ENCODE measurements at places on chromosomes 4 and X. TPM values are rescaled to one million over a fixed set of nuclear protein-coding genes. Genes with fewer than 3 reads are reported as not detected.

DNA sequence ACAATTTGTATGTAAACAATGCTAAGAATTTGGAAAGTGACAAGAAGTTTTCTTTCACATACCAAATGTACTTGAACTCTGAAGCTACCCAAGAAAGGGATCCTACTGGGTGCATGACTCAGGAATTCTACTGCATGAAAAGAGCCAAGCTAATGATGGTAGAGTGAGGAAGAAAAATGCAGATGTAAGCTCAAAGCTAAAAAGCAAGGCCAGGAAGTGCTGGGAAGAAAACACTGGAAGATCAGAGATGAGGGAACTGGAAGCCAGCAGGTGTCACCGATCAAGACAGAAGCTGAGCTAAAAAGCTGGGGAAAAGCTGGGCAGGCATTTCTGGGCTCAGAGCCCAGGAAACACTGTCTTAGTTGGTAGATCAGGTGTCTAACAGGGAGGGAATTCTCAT lies 449.1 kb downstream of the NKX6-1 start:
- no peak for ATAC-seq

GRCh38 chrX:133633162-133633561 lies 217.9 kb upstream of the GPC4 start:
- ATAC-seq, result no peak

DNA sequence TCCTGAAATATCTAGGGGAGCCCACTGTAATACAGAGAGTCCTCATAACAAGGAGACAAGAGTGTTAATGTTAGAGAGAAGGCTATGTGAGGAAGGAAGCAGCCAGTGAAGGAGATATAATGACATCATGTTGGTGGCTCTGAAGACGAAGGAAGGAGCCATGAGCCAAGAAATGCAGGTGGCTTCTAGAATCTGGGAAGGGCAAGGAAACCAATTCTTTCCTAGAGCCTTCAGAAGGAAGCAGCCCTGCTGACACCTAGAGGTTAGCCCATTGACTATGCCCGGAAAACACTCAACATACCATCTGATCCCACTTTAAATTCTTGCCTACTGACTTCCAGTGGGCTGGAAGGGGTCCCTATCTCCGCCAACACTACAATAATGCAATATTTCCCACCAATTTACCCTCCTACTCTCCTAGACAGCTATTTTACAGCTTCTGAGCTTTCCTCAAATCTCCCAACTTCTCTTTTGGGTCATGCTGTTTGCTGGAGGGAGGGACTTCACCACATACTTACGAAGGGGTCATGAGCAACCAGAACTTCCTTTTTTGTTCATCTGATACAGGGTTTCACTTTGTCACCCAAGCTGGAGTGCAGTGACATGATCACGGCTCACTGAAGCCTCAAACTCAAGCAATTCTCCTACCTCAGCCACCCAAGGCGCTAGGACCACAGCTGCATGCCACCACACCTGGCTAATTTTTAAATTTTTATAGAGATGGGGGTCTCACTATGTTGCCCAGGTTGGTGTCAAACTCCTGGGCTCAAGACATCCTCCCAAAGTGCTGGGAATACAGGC lies 25.2 kb upstream of the G3BP2 start:
- ATAC-seq, result no peak

DNA sequence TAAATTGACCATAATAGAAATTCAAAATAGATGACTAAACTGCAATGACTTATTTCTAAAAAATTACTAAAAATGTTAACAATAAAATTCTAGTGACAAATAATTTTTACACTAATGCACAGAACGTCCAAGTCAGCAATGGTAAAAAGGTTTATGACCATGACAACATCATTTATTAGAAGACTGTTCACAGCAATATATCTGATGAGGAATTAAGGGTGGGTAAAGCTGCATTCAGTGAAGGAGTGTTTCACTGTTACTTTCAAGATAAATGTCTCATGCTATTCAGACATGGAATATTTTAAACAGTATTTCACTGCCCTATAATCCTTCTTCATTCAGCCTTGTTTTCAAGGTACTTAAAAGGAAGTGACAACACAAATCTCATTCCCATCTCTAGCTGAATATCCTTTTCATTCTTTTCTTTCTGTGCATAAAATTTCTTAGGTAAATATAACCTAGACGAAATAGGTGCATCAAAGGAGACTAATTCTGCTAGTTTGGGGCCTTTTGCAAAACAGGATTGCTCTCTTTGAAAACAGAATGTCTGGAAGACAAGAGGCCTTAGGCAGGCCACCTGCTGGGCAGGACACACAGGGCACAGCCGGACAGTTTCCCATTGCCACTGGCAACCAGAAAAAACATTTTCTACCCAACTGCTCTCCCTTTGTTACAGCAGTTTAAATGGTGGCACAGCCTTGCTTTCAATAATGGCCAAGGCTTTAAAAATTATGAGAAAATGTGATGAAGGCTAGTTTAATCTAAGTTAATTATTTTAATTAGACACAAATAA lies 600.3 kb downstream of the SPRY1 start:
- ATAC-seq, result no peak

DNA sequence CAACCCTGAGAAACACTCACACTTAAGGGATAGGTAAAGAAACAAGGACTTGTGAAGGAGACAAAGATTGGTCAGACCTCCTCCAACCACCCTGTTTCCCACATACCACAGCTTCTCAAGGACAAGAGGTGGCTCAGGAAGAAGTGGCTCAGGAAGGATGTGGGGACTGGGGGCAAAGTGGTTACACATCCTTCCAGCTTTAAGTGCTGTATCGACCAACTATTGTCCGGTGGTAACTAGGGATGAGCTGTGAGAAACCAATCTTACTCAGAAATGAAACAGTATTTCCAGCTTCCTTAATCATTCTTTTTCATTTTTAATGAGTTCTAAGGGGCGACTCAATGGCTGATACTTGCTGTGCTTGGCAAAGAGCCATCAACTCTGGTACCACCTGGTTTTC lies 8.5 kb upstream of the LHFPL1 start:
- no peak for ATAC-seq

FAM149A gene
- 1.6 TPM for total RNA-seq

GRCh38 chr4:13201241-13201640 lies 282.9 kb downstream of the RAB28 start:
- ATAC-seq, result no peak

DNA sequence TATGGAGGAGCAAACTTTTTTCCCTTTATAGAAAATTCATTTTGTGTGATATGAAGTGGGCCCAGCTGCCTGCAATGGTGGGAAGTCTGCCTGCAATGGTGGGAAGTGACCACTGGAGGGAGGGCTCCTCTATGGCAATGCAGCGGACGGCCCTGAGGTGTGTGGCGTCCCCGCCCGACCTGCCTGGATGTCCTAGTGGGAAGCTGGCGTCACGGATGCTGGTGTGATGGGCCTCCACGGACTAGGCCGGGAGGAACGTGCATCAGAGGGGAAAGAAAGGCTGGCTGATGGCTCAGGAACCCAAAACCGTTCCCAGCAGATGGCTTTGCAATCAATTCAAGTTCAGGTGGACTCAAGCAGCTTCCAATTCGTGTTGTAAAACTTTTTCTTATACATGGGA lies 177.9 kb downstream of the AFAP1 start:
- peak; percentile 55 for ATAC-seq

ARAF gene
- 33.8 TPM for total RNA-seq

ARSJ gene
- total RNA-seq, result 6.0 TPM

- ATAC-seq, result no peak
These were observed 25.5 kb downstream of the MOB1B start for GRCh38 chr4:70927502-70928137.

TEX13C gene
- total RNA-seq, result not detected

GRCh38 chr4:162485486-162485885 lies 321.7 kb upstream of the FSTL5 start:
- ATAC-seq, result no peak

OPHN1 gene
- 4.7 TPM for total RNA-seq

- no peak for ATAC-seq
These were observed 252.0 kb upstream of the PPARGC1A start for GRCh38 chr4:24141836-24142235.

BCORL1 gene
- 2.6 TPM for total RNA-seq

GRCh38 chr4:114272226-114272625 lies 292.8 kb upstream of the ARSJ start:
- ATAC-seq, result peak; percentile 86

- ATAC-seq, result peak; percentile 13
These were observed 536 bp downstream of the OTUD5 start for GRCh38 chrX:48956728-48957414.

GRCh38 chrX:40074080-40074958 lies 23.4 kb downstream of the BCOR start:
- no peak for ATAC-seq

DNA sequence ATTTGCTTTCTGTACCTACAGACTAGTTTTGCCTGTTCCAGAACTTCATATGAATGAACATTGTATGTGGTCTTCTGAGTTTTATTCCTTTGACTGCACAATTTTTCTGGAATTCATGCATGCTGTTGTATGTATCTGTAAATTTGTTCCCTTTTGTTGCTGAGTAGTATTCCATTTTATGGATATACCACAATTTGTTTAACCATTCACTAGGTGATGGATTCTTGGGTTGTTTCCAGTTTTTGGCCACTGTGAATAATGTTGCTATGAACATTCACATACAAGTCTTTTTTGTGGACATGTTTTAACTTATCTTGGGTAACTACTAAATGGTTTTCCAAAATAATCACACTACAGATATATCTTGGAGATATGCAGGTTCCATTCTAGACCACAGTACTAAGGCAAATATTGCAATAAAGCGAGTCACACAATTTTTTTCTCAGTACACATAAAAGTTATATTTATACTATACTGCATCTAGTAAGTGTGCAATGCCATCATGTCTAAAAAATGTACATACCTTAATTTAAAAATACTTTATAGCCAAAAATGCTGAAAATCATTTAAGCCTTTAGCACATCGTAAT lies 58.7 kb downstream of the TSPAN5 start:
- no peak for ATAC-seq

Measured in esophagus mucosa (tissue), 1 donor.